NCI-H446 (cell line): ENCODE measurements at places on chromosomes 1 and 21.

DNA sequence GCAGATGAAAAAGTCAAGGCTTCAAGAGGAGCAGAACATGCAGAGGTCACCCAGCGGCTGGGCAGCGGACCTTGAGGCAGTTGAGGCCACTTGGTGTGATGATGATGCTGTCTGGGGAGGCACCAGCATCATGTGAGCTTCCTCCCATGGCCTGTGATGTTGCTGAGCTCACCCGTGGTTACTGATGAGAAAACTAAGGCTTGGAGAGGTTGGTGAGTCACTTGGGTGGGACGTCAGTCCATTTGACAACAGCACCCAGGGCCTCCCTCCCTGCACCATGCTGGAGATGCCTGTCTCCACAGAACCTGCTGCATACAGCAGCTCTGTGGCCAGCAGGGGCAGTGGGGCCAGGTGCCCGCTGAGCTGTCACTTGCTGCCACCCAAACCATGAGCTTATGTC is 146.8 kb downstream of the NPHP4 start:
- DNase-seq, result no peak

GRCh38 chr1:59332983-59333382 is 36.1 kb downstream of the FGGY start:
- no peak for DNase-seq

DNA sequence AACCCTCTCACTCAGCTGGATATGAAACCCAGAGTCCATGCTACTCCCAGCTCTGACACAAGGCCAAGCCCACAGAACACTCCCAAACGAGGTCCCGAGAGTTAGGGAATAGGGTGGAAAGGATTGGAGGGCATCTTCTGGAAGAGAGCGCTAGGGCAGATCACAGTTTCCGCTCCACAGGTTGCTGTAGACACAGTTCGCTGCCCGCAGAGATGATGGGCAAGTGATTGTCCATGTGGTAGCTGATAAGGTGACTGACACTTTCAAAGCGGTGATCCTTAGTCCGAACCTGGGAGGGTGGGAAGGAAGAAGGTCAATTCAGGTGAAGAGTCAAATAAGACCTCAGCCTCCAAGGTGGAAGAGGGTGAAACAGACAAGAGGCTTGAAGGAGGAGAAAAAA is 2.1 kb upstream of the PYGO2 start:
- no peak for DNase-seq

- no peak for DNase-seq
Measured at GRCh38 chr1:228496494-228496893, 9.3 kb downstream of the RNF187 start.

- DNase-seq, result peak; percentile 5
Measured at GRCh38 chr21:44059710-44060109, 47.5 kb upstream of the PWP2 start.
